ENCODE measurements at places on chromosomes 1 and 21.

DNA sequence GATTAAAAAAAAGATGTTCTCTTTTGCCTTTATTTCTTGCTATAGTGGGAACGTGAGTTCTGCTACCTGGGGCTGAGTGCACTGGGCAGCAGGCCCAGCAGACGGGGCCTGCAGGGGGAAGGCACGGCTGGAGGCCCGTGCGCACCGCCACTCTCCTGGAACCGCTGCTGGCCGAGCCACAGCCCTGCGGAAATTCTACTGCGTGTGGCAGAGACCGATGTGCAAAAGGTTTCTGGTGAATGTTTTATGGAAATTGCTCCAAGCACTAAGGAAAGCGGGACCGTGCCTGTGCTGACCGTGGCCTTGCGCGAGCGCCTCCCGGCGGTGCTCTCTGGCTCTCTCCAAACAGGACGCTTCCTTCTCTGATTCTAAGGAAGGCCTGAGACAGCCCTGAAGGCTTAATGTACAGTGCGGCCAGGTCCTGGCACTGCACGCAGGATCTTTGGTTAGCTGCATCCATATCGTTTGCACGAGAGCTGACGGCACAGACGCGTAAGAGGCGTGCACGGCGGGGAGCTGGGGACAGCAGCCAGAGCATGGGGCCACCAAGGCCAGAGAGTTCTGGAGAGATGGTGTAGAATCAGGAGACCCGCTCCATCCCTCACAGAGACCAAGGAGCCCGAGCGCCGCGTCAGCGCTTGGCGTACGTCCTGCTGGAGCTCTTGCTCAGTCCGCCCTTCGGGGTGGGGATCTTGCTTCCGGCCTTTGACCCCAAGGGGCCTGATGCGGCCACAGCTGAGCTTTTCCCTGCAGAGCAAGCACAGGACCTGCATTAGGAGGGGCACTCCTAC lies 18.7 kb upstream of the LRRC47 start:
- no peak for DNase-seq

- no peak for DNase-seq
Observed at GRCh38 chr1:31624309-31624708, 6.8 kb downstream of the HCRTR1 start.

- no peak for DNase-seq
Observed at GRCh38 chr1:22117238-22117637, 25.7 kb downstream of the WNT4 start.

GRCh38 chr1:6488602-6489382 lies 2.7 kb downstream of the PLEKHG5 start:
- no peak for DNase-seq

- no peak for DNase-seq
Observed at GRCh38 chr1:156923670-156924477, 3.4 kb downstream of the LRRC71 start.

- no peak for DNase-seq
Observed at GRCh38 chr1:102886638-102887037, 221.7 kb downstream of the COL11A1 start.

DNA sequence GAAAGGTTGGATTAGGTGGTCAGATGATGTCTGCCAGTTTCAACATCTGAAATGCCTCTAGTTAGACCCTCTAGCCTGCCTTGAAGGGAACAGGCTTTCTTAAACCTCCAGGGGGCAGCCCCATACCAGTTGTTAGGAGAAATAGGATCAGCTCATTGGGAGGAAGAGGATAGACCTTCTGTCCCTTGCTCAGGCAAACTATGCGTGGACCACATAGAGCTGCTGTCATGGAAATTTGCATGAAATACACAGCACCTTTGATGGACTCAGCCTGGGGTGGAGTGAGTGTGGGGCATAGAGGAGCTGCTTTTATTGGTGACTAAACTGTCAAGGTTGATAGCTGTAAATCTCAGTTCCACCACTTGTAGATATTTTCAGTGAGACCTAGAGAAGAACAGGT lies 38.4 kb upstream of the SPAG17 start:
- DNase-seq, result no peak

DNA sequence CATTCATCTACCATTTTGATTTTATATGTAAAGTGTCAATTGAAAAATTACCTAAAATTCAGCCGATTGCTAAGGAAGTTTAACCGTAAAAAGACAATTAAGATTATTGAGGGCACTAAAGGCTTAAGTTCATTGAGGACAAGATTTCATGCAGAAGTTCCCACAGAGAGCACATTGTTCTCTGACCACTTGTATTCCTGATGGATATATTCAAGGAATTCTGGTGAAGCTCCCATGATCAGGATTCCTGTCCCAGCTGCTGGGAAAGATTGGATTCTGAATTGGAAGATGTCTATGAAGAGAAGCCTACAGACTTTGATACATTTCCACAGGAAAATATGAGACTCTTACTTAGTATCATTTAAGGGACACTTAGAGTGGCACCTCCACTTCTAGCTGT lies 209.2 kb upstream of the KCTD3 start:
- no peak for DNase-seq

DNA sequence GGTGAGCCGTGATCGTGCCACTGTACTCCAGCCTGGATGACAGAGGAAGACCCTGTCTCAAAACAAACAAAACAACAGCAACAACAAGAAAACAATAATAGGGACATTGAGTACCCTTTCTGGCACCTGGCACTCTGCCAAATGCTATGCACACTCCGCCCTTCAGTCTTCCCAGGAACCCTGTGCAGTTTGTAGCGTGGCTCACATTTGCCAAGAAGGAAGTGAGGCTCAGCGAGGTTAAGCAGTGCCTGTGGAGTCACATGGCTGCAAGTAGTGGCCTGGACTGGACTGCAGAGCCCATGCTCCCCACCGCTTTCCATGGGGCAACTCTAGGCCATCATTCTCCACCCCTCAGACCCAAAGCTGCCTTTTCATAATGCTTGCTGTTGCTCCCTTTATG lies 5.3 kb upstream of the EVA1B start:
- DNase-seq, result no peak

DNA sequence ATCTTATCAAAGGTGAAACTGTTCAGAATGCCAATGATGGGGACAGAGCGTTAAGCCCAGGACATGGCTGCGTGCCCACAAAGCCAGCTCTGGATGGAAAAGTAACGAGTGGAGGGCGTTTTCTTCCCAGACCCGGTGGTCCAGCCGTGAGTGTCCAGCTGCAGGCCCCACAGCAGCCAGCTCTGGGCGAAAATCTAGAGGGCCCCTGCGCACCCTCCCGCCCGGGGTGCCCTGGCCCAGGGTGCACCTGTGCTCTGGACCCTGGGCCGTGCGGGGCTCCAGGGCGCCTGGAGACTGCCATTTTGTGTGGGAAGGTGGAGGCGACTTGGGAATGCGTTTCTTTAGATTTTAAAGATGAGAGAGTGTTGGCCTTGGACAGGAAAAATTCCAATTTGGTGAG lies 58.8 kb downstream of the SKI start:
- DNase-seq, result no peak

GRCh38 chr1:115624859-115625258 lies 16.9 kb upstream of the VANGL1 start:
- no peak for DNase-seq

- no peak for DNase-seq
Observed at GRCh38 chr1:33328817-33329216, 7.9 kb upstream of the A3GALT2 start.
